ENCODE measurements at places on chromosomes 11 and 22.

GRCh38 chr11:34331329-34331728 is 26.5 kb downstream of the ABTB2 start:
- DNase-seq: no peak

DNA sequence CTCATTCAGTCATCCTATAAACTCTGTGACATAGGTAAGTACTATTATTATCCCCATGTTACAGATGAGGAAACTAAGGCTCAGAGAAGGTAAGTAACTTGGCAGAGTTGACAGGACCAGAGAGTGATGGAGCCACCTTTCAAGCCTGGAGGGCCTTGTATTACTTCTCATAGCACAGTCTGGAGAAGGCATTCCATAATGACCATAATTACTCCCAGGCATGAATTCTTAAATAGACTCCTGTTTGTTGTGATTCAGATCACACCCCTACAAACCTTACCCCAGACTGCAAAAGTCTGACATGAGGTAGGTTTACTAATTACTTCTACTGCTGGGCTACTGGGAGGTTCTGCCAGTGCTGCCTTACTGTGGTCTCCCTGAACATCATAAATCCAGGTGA is 77.0 kb downstream of the CD44 start:
- DNase-seq: no peak

GRCh38 chr11:131924457-131925201 is 554.2 kb downstream of the NTM start:
- DNase-seq: no peak

GRCh38 chr11:83523676-83524075 is 237.5 kb upstream of the CCDC90B start:
- DNase-seq: no peak

- no peak for DNase-seq
Observed at GRCh38 chr11:75077316-75077715, 19.4 kb downstream of the OR2AT4 start.

DNA sequence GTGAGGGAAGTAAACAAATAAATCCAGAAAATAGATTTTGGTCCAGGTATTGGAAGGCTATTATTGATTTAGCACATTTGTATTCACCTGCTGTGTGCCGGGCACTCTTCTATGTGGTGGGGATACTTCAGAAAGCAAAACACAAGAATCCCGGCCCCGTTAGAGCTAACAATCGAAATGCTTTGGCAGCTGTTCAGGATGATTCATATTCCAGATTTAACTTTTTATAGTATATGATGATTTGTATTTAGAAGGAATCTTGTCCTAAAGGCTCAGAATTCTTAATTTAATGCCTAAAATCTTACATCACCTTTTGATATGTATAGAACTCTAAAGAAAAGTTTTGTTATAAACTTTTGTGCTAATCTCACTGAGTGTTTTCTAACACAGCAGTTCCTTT is 28.0 kb downstream of the ZC3H12C start:
- DNase-seq: no peak

GRCh38 chr22:40757071-40757470 is 62.1 kb downstream of the SLC25A17 start:
- DNase-seq: no peak

DNA sequence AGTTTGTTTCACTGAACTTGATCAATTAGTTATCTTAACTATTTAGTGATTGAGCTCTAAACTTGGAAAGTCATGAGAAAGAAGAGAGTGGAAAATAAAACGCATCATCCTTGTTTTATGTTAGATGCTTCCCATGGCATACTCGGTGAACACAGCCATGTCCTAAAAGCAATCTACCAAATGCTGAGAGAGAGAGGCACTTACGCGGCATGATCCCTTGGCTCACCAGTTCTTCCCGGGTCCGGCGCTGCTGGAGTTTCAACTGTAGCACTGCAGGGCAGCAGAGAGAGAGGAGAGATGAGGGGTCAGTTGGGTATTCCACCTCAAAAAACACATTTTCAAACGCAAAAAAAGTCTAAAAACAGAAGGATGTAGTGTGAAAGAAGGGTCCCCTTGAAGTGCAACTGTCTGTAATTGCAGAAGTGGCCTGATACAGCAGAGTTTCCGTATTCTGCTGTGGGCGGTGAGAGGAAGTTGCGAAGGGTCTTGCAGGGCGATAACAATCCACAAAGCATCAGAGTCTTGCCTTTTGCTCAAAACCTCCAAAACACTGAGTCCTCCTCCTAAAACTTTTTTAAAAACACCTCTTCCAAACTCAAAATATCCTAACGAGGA is 92.7 kb downstream of the SGSM3 start:
- DNase-seq: peak; percentile 55

DNA sequence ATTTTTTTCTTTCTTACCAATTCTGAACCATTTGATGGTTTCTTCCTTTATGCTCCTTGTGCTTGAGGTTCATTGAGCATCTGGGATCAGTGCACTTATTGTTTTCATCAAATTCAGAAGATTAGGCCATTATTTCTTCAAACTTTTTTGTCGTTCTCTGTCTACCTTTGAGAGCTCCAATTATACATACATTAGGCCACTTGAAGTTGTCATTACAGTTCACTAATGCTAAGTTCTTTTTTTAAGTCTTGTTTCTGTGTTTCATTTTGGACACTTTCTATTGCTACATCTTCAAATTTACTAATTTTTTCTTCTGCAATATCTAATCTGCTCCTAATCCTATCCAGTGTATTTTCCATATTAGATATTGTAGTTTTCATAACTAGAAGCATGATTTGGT is 40.8 kb downstream of the CDPF1 start:
- DNase-seq: peak; percentile 29

GRCh38 chr11:9859554-9860305 is 195.9 kb downstream of the SWAP70 start:
- DNase-seq: no peak

DNA sequence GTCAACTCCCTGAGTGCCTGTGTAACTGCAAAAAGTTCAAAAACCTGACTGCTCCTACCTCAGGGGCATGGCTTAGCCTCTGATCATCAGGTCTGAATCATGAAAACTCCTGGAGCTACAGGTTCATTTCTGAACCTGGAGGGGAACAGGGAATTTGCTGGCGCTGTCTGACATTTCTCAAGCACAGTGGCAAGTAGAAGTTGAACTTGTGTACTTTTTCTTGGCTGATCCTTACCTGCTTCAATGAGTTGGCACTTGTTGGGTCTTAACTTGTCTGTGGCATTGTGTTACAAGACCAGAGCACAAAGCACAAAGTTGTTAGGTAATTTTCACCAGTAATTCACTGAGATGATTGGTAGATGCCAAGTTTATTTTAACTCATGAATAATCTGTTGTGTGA is 3.3 kb downstream of the TMEM109 start:
- no peak for DNase-seq

DNA sequence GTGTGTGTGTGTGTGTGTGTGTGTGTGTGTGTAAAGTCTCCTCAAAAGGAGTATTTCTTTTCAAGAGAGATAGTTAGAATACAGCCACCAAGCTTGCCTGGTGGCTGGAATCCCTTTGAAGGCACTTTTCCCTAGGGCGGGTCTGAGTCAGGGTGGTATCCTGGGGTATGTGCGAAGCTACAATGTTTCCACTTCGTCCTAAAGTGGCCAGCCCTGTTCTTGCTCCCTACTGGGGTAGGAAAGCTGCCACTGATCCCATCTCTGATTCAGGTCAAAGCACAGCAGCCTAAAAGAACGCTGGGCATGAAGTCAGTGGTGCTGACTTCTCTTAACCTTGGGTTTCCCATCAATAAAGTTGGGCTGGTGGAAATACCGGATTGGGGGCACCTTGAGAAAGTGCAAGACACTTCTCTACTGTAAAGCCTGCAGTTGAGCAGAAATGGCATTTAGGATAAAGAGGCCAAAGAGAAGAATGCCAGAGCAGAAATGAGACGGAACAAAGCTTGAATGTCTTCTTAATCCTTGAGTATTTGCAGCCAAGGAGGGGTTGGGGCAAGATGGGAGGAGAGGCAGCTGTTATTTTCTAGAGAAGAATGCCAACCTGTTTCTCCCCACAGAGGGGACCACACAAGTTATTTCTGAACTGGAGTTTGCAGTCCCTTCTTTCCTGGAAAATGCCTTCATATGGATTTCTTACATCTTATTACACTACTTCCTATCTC is 35.3 kb downstream of the ZNRF3 start:
- no peak for DNase-seq

DNA sequence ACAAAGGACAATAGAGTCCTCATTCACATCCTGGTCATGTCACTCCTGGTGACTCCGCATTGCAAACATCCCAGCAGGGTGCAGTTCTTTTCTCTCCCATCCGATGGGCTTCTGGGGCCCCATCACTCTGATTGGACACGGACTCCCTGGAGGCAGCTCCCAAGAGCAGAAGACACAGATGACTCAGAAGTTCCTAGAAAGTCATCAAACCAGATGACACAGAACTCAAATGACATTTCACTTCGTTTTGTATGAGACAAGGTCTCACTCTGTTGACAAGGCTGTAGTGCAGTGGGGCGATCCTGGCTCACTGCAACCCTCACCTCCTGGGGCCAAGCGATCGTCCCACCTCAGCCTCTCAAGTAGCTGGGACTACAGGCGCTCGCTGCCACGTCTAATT is 33.2 kb downstream of the ZNF195 start:
- no peak for DNase-seq

DNA sequence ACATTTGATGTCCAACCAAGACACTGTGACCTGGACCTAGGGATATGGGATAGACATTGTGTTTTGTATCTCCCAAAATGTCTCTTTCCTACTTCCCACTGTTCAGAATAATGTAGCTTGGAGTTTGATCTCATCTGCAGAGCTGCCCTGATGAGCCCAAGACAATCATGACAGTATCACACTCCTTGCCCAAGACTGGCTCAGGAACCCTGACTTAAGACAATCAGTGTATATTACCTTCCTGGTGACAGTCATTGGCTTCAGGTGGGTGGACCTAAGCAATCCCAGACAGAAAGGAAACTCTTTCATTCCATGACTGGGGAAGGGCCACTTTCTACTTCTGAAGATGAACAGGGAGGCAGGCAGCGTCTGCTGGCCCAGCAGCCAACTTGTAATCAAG is 14.3 kb upstream of the RTN4RL2 start:
- no peak for DNase-seq

GRCh38 chr22:33088418-33088817 is 30.2 kb upstream of the SYN3 start:
- DNase-seq: no peak

DNA sequence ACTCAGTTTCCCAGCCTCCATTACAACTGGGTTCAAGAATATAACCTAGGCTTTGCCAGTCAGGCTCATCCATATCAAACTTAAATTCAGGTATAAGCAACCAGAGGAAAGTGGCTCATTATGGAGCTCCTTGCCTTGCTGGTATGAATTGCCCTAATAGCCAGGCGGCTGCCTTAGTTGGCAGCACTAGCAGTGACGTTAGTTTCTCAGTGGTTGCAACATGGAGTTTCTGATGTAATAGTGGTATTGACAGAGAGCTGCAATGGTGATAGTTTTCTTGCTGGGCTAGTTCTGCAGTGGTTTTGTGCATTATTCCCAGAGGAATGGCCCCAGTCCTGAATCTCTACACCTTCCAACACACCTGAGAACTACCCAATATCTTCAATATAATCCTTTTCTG is 3.8 kb upstream of the TMEM123 start:
- DNase-seq: no peak

DNA sequence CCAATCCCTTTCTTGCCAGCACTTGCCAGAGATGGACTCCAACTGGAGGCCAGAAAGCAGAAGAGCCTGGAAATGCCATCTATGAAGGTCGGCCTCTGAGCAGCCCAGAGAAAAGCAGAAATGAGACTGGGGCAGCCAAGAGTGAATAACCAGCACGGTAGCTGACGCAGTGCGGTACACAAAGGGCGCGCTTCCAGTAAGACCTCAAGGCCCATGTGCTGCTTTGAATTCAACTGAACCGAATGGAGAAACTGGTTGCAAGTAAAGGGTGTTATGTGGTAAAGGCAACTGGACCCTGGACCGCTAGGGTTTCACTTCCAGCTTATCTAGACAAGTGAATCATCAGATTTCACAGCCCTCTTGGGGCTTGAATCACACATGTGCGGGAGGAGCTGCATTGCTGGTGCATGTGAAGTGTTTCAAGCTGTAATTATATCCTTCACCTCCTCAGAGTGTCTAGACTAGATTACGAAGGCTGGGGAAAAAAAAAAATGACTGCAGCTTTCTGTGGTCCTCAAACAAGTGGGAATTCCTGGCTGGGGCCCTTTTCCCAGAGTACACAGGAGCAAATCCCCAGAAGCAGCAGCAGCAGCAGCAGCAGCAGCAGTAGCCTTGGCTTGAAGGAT is 128.9 kb downstream of the CCDC34 start:
- DNase-seq: peak; percentile 7

- no peak for DNase-seq
Observed at GRCh38 chr11:70713988-70714665, 315.8 kb downstream of the CTTN start.

- no peak for DNase-seq
Observed at GRCh38 chr22:43226377-43227238, 39.7 kb upstream of the TTLL12 start.

DNA sequence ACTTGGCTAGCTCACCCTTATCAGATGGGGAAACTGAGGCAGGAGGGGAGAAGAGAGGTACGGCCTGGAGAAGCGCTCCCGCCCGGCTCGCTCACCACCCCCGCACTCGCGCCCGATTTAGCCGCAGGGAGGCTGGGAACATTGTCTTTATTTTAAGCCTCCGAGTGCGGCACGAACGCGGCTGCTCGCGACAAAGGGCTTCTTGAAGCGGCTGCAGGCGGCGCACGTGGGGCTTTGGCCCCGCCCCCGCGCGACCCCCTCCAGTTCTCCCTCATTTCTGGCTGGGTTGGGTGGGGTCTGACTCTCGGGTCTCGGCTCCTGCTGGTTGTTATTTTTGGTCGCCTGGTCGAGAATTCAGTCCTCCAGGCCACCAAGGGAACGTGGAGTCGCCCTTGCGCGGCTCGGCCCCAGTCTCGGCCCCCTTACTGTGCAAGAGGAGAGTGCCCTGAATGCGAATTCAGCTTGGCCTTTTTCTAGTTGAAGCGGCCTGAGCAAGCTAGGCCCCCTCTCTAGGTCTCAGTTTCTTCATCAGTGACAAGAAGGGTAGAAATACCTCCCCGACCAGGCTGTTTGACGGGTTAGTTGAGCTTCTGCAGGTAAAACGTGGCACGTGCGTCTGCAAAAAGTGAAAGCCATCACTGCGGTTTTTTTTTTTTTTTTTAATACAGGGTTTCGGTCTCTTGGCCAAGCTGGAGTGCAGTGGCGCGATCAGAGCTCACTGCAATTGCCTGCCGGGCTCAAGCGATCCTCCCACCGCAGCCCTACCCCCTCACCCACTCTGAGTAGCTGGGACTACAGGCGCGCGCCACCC is 2.6 kb upstream of the CHRM1 start:
- DNase-seq: no peak

DNA sequence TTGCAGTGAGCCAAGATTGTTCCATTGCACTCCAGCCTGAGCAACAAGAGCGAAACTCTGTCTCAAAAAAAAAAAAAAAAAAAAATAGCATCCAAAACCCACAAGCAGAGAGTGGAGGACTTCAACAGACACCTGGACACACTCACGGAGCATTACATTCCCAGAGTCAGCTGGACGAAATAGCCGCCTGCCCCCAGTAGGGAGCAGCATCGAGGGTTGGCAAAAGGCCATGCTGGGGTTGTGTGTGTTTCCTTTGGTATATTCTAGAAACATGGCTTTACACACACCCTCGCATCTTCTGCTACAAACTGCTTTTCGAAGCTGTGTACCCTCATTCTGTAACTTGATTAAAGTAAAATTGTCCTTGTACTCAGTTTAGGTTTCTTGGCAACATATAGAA is 5.3 kb downstream of the ADA2 start:
- peak; percentile 20 for DNase-seq

All from erythroblast (primary cell).